HS-5 (cell line): ENCODE measurements at places on chromosomes 4 and X.

GRCh38 chrX:153460826-153461225 is 9.6 kb downstream of the HAUS7 start:
- no peak for DNase-seq

DNA sequence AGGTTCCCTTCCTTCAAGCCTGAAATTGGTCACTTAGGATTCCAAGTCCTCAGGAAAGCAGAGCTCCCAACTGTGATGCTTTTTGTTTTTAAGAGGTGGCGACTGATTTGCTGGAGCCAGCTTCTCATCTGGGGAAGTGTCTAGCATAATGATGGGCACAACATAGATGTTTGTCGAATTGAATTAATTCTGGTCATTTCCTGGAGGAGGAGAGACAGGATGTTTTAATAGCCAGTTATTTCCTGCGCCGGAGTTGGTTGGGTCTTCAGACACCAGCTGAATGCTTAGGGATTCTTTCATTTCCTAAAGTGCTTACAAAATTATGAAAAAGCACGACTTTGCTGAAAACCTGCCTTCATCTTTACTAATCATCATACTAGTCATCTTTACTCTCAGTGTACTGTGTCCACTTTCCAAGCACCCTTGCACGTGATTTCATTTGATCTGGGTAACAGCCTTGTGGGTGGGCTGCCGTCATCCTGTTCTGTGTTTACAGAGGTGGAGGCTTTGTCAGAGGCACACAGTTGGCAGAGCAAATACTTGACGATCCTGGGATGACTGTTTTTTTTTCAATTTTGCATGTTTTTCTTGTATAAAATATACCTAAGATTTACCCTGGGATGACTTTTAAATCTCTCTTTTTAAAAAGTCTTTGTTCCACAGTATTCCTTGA is 49.5 kb downstream of the RGS12 start:
- peak; percentile 28 for DNase-seq

DNA sequence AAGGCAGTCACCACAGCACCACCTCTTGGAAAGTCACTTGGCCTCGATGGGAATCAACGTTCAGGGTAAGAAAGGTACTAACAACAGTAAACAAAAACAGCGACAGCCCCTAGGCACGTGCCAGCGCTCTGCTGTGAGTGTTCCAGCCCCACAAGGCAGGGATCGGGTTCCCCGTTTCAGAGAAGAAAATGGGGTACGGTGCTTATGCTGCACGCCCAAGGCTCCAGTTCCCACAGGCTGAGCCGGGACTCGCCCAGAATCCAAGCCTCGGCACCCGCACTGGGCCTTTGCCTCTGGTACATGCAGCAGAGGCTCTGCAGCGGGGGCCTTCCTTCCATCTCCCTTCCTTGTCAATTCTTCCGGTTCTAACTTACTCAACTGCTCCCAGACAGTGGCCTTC is 37.3 kb downstream of the WDR1 start:
- no peak for DNase-seq

GRCh38 chr4:148716431-148717052 is 274.3 kb upstream of the NR3C2 start:
- DNase-seq: no peak

DNA sequence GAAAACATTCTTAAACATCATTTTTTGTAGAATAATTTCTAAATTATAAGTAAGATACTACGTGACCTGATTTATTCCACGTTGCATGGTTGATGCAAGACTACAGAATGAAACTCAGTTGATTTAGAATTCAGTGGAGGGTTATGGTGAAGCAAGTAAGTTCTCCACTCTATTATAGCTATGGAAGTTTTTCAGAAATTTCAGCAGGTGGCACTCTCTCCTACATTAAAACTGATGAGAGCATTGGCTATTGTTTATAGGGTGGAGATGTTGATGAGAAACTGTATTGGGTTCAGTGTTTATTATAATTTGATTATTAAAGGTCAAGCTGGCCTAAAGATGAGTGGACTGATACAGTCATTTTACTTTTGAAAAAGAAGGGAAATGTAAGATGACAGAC is 88.0 kb downstream of the FNIP2 start:
- DNase-seq: no peak

GRCh38 chr4:127997534-127998388 is 32.6 kb downstream of the ABHD18 start:
- DNase-seq: peak; percentile 8

GRCh38 chr4:132269303-132269990 is 879.6 kb upstream of the PCDH10 start:
- no peak for DNase-seq

DNA sequence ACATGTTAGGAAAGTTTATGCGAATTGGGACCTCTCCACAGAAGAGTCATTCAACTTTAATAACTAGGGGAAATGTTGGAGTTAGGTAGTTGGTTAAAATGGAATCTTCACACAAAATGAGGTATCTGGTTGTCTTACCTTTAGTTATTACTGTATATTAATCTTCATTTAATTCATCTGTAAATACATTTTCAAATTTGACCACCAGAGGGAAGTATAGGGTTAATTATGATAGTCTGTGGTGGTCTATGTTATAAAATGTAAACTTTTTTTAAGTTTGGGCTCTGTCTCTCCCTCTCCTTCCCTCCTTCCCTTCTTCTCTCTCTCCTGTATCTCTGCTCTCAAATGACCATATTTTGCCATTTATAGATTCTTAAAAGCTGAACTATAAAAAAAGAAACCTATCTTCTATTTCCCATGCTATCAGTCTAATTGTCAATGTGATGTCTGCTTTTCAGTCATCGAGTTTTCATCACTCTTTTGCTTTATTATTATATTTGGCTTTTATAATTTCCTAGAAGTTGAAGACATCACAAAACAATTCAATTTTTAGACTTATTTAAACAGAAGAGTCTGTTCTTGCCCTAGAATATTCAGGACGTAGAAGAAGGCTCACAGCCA is 49.8 kb downstream of the TMEM144 start:
- DNase-seq: no peak

DNA sequence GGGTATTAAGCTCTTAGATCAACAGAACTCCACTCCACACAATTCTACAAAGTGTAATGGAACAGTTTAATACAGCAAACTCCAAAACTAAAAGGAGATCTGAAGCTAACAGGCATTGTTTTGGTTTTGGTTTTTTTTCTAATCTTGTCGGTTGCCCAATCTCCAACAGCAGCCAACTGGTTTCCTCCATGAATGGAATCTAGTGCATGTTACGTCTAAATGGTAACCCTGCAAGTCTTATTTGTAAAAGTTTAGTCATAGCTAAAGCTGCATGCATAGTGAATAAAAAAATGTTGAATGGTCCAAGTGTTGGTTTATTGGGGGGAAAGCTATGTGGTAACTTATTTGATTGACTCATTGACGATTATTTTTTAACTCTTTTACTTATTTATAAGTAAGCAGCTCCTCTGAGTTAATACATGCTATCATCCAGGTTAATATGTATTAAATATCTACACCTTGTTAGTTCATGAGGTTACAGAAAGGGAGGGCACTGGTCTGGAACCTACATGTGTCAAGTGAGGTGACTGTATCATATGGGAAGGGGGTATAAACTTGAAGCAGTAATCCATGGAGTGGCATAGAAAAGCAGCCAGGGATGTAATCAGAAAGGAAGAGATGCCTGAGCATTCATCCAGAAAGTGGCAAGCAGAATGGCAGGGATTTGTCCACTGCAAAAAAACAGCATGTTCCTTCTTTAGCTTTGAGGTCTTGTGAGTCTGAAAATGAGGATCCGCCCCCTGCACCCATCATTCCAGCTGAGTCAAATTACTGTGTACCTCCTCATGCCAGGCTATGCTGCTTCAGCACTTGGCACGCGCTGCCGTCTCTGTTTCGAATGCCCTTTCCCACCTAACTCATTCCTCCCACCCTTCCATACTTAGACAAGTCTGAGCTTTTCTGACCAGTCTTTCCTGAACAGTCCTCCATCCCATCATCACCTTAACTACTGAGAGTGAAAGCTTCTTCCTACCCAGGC is 81.7 kb downstream of the PDGFC start:
- peak; percentile 14 for DNase-seq

- DNase-seq: no peak
Measured at GRCh38 chr4:138223231-138223910, 18.8 kb downstream of the SLC7A11 start.

- DNase-seq: no peak
Measured at GRCh38 chrX:42978655-42979379, 200.9 kb upstream of the PPP1R2C start.

DNA sequence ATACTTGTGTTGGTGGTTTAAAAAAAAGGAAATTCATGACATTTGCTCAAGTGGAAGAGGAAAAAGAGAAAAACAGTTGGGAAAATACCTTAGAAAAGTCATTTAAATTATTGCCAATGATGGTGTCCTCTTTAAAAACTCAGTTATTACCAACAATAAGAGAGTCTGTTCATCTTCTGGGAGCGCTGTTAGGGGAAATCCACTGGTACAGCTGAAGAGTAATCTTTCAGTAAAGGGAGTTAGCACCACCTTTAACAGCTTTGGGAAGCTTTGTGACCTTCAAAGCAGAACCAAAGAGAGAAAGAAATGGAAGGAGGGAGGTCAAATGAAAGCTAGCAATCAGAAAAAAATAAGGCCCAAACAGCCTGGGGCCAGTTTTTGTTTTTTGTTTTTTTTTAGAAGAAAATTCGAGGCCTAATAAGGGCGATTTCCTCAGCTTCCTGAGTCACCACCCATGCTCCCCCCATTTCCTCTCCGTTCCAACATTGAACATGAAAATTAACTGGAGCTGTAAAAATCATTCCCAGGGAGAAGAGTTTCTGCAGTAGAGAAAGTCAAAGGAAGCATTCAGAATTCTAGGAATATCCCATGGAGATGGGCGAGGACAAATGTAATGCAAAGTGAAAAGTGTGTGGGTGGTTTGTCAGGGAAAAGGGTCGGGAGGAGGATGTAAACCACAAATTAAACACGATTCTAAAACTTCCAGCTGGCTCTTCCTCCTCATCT is 115.1 kb downstream of the SH3KBP1 start:
- DNase-seq: no peak

GRCh38 chrX:110180928-110181310 is 137.0 kb downstream of the AMMECR1 start:
- DNase-seq: peak; percentile 36

- no peak for DNase-seq
Measured at GRCh38 chr4:111631215-111631999, 513.8 kb upstream of the FAM241A start.

DNA sequence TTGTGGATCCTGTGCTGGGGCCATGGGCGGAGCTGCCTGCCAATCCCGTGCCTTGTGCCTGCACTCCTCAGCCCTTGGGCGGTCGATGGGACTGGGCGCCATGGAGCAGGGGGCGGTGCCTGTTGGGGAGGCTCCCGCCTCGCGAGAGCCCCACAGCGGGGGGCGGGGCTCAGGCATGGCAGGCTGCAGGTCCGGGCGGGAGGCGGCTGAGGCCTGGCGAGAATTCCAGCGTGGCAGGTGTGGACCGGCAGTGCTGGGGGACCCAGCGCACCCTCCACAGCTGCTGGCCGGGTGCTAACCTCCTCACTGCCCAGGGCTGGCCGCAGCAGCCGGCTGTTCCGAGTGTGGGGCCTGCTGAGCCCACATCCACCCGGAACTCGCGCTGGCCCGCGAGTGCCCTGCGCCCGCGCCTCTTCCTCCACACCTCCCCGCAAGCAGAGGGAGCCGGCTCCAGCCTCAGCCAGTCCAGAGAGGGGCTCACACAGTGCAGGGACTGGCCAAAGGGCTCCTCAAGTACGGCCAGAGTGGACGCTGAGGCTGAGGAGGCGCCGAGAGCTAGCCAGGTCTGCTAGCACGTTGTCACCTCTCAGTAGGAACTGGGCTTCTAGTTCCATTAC is 85.9 kb downstream of the GBA3 start:
- DNase-seq: no peak

- no peak for DNase-seq
Measured at GRCh38 chrX:7925867-7926472, 1.2 kb downstream of the PNPLA4 start.

DNA sequence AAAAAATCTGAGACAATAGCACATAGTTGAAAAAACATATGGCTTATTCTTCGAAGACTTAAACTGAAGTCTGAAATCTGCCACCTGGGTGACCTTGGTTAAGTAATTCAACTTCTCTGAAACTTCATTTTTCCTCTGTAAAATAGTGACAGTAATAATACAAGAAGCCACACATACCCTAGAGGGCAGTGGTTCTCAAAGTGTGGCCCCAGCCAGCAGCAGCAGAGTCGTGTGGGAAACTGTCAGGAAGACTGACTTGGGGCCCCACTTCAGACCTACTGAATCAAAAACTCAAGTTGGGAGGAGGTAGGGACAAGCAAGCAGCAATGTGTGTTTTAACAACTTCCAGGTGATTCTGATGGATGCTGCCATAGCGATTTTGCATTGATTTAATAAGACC is 249.9 kb downstream of the HNRNPD start:
- DNase-seq: no peak

- no peak for DNase-seq
Measured at GRCh38 chrX:119605464-119606279, 552 bp downstream of the NKRF start.

GRCh38 chrX:7680181-7680580 is 162.8 kb upstream of the VCX start:
- no peak for DNase-seq

GRCh38 chr4:95118497-95118896 is 360.7 kb downstream of the BMPR1B start:
- no peak for DNase-seq

GRCh38 chr4:111736516-111736915 is 408.7 kb upstream of the FAM241A start:
- DNase-seq: no peak

DNA sequence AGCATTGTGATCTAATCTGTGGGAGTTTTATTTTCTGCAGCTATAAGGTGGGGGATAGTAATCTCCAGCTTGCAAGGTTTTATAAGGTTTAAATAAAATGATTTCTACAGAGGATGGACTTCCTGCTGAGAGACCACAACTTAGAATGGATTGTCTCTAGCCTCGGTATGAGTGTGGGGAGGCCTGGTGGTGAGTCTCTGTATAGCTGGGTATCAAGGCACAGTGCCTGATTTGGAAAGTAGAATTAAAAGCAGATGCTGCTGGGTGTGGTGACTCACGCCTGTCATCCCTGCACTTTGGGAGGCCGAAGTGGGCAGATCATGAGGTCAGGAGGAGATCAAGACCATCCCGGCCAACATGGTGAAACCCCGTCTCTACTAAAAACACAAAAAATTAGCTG is 162.0 kb upstream of the GATB start:
- no peak for DNase-seq

DNA sequence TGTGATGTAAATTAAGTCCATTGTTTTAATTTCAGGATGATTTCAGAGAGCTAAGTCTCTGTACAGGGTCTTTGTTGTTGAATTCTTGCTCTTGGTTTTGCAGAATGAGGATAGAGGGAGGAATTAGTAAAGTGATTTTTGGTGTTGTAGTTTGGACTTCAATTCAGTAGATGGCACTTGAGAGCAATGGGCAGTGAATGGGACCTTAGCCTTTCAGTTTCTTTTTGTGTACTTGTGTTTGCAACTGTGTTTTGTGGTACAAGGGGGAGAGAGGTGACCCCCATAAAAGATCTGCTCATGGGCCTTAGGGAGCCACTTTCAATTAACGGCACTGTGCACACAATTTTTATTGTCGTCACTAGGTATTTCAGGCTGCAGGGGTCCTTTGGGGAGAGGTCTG is 340.0 kb downstream of the DCAF12L2 start:
- no peak for DNase-seq

- DNase-seq: no peak
Measured at GRCh38 chrX:25012433-25012735, 3.4 kb downstream of the ARX start.

GRCh38 chrX:17372052-17372451 is 2.9 kb upstream of the NHS start:
- DNase-seq: no peak

- no peak for DNase-seq
Measured at GRCh38 chrX:118594697-118595420, 99.2 kb downstream of the DOCK11 start.
